ENCODE measurements at places on chromosomes 13 and 19.

DNA sequence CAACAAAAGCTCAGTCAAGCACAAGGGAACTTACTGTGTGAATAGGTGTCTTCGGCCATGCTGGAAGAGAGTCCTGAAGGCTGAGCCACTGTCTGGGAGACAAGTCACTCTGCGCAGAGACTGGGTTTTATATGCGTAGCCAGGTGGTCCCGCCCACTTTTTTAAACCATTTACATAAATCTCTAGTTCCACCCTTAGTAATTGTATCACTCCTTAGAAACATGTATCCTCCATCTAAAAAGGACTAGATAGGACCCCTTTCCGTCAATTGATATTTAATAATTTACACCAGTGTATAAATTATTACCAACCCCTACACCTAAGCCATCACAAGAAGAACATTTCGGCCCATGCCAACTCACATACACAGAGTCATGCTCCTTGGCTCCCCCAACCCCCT, at the start of gene DUXA:
TSS of gene DUXA (minus strand) at position 101 of the 400 bp plus-strand sequence. CDS start at position 59, 42 bp downstream.
- no peak for DNase-seq

DNA sequence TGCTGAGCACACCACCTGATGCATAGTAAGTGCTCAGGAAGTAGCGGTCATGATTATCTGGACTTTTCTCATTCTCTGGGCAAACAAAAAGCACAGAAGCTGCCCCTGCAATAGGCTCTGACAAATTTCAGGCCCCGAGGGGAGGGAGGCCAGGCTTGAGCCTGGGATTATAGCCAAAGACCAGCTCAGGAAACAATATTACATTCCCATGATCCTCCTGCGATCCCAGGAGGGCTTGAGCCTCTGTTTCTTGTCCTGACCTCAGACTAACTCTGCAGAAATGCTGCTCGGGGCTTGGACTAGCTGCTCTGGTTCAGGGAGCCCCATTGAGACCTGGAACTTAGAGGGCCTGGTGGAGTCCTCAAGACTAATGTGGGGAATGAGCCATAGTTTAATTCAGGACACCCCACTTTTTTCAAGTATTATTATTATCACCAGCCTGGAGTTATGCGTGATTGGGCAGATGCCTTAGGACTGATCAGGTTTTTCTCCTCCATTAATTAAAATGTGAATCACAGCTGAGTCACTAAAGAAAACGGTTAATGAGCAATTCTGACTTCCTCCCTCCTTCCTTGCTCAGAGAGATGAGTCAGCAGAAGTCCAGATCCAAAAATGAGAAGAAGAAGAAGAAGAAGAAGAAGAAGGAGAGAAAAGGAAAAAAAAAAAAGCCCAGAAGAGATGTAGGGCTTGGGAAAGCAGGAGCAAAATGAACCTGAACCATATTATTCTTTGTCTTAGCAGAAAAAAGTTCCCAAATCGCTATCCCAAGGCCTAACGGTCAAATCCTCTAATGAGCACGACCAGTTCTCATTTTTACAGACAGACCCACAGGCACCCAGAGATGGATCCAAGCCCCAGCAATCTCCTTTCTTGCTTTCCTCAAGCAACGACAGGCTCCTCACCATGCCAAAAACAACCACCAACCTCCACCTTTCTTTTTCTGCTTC, 107.2 kb downstream of the CACNA1A start:
- no peak for DNase-seq

DNA sequence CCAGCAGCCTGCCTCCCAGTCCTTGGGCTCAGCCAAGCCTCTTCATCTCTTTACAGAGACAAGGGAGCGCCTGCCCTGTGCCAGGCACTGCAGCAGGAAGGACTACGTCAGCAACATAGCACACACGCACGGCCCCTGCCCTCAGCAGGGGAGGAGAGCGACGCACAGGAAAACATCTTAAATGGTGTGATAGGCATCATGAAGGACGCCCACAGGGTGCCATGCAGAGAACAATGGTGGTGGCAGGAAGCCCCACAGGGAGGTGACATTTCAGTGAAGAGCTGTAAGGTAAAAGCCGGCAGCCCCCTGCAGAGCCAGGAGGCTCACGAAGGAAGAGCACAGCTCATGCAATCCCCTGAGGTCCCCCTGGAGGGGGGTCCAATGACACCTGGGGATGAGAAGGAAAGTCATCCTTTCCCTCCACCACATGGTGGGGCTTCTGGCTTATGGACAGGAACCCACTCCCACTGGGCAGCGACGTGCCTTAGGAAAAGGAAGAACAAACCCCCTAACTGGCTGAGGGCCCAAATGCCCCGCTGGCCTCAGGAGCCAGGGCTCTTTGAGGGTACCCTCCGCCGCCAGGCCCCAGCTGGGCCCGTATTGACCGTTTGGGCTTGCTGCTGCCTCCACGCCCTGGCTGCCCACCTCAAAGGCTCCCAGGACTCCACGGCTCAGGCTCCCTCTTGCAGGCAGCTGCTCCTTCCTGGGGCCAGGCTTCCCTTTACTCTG, 37.3 kb upstream of the C13orf42 start:
- no peak for DNase-seq

- no peak for DNase-seq
Measured at GRCh38 chr19:50458396-50459066, 17.8 kb upstream of the EMC10 start.

GRCh38 chr13:75226092-75226491, 255.9 kb downstream of the TBC1D4 start:
- DNase-seq, result no peak

DNA sequence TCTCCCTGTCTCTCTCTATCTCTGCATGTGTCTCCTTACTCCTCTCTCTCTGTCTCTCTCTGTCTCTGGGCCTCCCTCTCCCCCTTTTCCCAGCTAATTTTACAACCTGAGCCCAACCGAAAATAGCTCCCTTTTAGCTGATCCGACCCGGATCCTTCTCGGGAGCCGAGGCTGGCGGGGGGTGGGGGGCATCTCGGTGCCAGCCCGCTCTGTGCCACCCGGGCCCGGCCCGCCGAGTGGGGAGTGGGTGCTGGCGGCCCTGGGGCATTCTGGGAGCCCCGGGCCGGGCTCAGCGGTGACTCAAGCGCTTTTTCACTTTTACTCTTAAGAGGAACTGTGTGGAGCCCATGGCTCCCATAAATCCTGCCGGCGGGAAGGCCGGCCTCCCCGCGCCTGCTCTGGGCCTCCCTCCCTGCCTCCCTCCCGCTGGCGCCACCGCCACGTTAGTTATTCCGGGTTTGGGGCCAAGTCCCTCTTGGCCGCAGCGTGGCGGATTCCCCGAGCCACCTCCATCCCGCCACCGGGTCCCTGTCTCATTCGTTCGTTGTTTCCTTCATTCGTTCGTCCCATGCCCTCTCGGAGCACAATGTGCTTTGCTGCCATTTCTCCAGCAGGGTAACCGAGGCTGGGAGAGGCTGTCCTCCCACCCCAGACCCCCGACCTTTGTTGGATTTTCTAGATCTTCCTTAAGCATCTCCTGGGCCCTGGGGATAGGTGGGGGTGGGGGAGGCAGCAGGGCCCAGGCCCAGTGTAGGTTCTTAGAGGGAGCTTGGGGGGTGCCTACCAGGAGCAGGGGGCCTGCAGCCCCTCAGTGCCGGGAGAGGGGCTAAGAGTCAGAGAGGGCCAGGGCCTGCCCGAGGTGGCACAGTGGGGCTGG, 3.2 kb downstream of the NFIC start:
- peak; percentile 79 for DNase-seq

DNA sequence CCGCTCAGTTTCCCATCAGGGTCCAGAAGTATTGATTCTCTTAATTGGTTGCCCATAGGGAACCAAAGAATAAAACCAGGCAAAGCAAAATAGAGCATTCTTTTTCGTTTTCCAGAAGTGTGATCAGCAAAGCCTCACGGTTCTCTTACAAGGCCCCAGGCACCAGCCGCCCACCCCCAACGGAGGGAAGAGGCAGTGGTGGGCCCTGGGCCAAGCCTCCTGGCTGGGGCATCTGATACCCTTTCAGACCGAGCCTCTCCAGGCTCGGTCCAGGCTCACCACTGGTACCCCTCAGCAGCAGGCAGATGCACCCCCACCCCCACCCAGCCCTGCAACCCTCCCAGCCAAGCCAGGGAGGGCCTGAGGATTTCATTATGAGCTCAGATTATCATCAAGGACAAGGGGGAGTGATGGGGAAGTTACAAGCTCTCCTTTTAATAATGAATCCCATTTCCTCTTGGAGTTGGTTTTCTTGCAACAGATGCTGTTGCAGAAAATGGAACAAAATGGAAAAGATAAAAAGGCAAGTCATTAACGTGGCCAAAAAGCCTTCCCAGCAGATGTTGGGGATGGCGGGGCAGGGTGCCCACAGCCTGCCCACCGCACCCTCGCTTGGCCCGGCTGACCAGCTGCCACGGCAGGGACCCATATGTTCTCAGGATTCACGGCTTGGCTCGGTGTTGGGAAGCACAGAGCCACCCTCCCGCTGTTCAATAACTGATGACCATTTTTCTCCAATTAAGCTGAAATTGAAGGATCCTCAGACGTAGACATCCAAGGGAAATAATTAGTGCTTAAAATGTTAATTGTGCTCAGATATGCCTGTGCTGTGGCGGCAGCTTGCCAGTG, 45.9 kb upstream of the KCTD15 start:
- DNase-seq, result no peak

Measured in inflammatory macrophage treated with lipopolysaccharide for 1 hour (primary cell).